ENCODE measurements at places on chromosomes 7 and 10.
A peak's percentile ranks its signal among the peaks of the same experiment; 100 is the strongest.

DNA sequence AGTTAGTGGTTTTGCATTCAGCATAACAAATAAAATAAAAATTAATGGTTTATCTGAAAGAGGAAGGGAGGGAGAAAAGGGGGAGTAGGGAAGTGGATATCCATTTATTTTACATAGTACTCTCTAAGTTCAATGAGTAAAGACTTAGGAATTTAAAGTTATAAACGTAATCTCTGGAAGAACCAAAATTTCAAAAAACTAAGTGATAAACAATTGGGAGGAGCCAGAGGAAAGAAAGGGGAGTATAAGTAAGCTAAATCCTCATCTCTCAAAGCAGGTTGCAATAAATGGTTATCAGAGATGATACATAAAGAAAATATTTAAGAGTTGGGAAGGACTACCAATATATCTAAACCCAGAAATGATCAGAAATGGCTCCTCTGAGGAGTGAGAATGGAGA, 46.4 kb downstream of the ANK3 start:
- no peak for ATAC-seq

- no peak for ATAC-seq
Measured at GRCh38 chr7:17044861-17045260, 163.1 kb upstream of the AGR3 start.

- peak; percentile 9 for ATAC-seq
Measured at GRCh38 chr10:80504158-80504811, 33.4 kb upstream of the SH2D4B start.

DNA sequence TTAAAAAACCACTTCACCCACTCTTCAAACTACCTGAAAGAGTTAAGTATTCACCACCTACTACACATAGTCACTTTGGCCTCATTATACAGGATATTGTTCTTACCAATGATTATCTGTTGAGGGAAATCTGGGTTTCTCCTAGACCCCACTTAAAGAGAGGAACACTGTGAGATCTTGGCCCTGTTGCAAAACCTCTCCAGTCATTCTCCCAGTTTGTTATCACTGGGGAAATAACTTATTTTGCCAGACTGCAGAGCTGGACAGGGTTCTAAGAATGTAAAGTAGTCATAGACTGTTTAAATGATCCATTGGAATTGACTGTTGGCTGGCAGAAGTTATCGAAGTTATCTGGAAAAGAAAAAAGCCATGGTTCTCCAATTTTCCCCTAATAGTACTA, 143.8 kb downstream of the HGF start:
- ATAC-seq = peak; percentile 11

DNA sequence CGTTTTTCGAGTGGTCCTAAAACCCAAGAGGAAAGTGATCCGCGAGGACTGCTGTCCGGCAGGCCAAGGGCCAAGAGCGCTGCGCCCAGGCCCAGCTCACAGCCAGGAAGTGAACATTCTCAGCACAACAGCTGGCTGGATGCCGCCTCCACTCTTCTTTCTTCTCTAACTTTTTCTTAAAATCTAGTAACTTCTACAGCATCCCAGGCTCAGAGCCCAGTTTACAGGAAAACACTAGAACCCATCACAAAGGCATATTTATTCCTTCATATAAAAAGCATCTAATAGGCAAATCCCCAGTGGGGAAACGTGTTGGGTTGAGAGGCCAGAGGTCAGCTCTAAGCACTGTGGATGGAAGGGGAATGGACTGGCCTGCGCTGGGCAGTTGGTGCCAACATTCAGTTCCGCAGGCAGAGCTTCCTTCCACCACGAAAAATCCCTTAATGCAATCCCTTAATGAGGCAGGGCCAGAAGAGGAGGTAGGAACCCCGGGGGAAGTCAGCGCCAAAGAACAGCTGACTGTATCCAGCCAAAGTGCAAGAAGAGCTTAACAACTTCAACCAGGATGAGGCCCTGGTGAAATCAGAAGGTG, 74.8 kb downstream of the ZRANB1 start:
- no peak for ATAC-seq

GRCh38 chr7:108454674-108455550, 1.3 kb downstream of the NRCAM start:
- ATAC-seq = peak; percentile 57

GRCh38 chr7:11170175-11170574, 196.5 kb downstream of the PHF14 start:
- ATAC-seq = no peak

GRCh38 chr10:25815236-25815635, 118.8 kb upstream of the MYO3A start:
- ATAC-seq = no peak

GRCh38 chr10:22770270-22770669, 55.9 kb upstream of the PIP4K2A start:
- ATAC-seq = no peak

- ATAC-seq = no peak
Measured at GRCh38 chr7:17912536-17913235, 27.6 kb downstream of the SNX13 start.

DNA sequence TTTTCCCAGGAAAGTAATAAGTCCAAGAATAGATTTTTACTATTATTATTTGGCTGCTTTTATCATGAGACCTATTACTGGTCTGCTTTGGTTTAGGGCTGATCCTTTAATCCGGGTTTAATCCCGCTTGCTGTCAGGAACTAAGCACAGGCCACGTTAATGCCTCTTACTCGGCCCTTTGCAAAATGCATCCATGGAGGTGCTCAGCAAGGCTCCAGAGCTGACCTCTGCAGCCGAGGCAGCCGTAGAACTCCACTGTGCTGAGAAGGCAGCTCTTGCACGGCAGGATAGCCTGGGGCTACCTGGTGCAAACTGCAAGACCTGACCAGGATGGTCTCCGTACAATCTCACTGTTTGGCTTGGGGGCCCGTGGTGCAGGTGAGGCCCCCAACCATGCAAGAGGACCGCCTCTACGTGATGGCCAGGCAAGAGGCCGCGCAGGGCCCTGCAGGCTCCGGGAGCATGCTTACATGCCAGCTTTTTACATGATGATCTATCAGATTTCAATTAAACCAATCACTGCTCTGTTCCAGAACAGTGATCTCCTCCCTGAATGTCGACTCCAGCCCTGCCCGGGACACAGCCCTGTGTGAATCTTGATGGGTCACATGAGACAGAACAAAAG, 10.4 kb upstream of the CALML3 start:
- no peak for ATAC-seq

DNA sequence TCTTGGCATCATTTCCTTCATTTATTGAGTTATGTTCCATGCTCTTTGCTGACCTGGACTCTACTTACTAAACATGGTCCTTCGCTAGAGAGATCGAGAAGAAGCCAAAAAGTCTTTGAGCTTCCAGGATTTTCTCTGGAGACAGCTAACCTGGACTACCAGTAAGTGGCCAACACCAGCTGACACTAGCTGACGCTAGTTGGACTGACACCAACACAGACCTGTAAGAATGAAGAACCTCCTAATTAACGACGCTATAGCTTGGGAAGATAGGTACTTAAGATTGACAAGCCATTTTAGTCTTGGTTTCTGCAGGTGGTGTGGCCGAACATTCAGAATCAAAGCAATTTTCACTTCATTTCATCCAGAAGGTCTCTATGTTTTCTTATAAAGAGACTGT, 66.4 kb downstream of the GALNT17 start:
- no peak for ATAC-seq

DNA sequence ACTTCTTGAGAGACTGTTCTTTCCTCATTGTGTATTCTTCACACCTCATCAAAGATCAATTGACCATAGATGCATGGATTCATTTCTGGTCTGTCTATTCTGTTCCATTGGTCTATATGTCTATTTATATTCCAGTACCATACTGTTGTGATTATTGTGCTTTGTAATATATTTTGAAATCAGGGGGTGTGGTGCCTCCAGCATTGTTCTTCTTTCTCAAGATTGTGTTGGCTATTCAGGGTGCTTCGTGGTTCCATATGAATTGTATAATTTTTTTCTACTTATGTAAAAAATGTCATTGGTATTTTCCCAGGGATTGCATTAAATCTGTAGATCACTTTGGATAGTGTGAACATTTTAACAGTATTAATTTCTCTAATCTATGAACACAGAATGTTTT, 106.5 kb downstream of the EPC1 start:
- ATAC-seq = no peak

- ATAC-seq = no peak
Measured at GRCh38 chr10:98370831-98371820, 43.9 kb downstream of the PYROXD2 start.

- ATAC-seq = peak; percentile 36
Measured at GRCh38 chr7:16063716-16064675, 357.3 kb downstream of the CRPPA start.

GRCh38 chr10:102642736-102643335, 1.4 kb upstream of the TRIM8 start:
- ATAC-seq = no peak

DNA sequence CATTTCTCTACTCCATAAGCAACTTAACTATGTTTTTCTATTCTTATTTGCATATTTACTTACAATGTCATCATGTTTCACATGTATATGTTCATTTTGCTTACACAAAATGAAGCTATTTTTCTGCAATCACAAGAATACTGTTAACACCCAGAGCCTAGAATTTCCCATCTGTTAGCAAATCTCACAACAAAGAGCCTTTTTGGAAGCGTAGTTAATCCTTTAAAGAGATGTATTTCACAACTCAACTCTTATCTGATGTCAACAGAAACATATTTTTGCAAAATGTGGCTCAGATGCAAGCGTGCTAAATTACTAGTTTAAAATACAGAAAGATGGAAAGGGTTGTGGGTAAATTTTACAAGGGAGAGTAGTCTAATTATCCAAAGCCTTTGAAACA, 110.6 kb upstream of the COL1A2 start:
- no peak for ATAC-seq

Data from SK-N-SH treated with all-trans-retinoic acid at 6 μM for 48 hours (cell line).